ENCODE measurements at places on chromosomes 16 and 17. TPM values are rescaled to one million over a fixed set of nuclear protein-coding genes. Genes with fewer than 3 reads are reported as not detected.

Gene NTN1
- 0.49 TPM for total RNA-seq

GRCh38 chr16:78227855-78228254, 128.4 kb downstream of the WWOX start:
- no peak for DNase-seq

DNA sequence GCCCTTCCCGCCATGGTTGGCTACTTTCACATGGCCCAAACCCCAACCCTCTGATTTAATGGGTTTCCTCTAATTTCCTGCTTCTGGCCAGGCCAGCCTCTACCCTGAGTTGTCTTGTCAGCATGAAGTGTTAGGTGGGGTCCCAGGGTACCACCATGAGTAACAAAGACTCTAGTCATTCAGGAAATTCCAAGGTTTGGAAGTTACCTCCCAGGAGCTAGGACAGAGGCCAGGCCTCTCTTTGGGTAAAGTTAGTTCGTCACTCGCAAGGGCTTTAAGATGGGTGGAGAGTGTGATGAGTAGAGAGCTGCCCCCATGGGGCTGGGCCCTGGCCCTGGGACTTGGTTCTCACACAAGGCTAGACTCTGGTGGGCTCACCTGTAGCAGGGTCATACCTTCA, 54.6 kb downstream of the PLD6 start:
- no peak for DNase-seq

DNA sequence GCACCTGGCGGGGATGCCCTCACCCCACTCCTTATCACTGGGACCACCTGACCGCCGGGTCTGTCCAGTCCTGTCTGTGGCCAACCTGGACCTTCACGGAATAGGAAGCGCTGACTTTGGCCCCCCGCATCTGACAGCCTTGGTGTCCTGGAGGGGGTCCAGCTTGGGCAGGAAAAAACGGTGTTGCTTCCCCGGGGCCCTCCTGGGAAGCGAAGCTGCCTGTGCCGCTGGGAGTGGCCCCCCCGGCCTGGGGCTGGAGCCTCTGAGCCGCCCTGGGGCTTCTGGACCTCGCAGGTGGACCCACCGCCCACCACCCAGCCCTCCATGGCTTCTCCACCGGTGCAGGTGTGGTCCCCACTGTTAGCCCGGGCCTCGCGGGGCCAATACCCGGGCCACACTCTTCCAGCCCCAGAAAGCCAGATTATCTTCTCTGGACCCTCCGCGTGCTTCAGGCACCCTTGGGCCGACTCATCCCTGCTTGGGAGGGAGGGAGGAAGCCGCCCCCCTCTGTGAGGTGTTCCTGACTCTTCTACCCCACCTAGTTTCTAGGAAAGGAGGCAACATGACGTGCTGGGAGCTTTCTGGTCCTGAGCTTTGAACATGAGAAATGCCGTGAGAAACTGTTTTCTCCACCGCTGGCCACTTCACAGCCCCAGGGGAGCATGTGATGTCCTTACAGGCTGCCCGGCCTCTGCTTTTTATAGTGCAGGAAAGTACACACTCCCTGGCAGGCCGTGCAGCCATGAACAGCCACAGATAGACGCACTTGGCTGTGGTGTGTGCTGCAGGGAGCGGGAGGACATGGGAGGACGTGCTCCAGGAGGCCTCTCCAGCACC, 1.1 kb downstream of the C1QTNF1 start:
- DNase-seq = no peak

DNA sequence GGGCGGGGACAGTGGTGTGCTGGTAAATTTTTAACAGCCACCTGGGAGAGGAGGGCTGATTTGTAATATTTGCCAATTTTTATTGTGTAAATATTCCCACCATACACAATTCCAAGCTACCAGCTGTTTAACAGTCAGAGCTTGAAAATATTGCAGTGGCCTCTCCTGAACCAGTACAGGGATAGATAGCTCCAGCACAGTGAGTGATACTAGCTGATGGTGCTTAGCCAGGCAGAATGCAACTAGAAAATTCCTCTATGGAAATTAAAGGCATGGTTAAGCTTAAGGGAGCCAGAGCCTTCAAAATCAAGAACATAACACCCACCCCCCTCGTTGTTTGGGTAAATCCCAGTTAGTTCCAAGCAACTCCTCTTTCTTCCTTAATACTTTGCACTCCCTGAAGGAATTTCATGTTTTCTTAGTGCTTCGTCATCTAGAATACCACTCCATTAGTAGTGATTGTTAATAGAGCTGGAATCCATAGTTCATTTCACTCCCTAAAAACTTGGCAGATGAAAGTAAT, 96.6 kb downstream of the CYB561 start:
- DNase-seq = no peak

All from GM12878 (cell line).